AG10803 (cell line): ENCODE measurements at places on chromosomes 1 and 21.

GRCh38 chr1:184457500-184457899 lies 70.7 kb downstream of the C1orf21 start:
- peak; percentile 68 for DNase-seq

GRCh38 chr1:13825033-13825432 lies 125.0 kb downstream of the PRDM2 start:
- peak; percentile 12 for DNase-seq

- DNase-seq: peak; percentile 49
Observed at GRCh38 chr1:99264201-99265021, at the start of gene PLPPR4. Gene PLPPR4, plus strand, starts transcription at chr1:99264492. Its CDS starts 102 bp downstream, at chr1:99264594.

DNA sequence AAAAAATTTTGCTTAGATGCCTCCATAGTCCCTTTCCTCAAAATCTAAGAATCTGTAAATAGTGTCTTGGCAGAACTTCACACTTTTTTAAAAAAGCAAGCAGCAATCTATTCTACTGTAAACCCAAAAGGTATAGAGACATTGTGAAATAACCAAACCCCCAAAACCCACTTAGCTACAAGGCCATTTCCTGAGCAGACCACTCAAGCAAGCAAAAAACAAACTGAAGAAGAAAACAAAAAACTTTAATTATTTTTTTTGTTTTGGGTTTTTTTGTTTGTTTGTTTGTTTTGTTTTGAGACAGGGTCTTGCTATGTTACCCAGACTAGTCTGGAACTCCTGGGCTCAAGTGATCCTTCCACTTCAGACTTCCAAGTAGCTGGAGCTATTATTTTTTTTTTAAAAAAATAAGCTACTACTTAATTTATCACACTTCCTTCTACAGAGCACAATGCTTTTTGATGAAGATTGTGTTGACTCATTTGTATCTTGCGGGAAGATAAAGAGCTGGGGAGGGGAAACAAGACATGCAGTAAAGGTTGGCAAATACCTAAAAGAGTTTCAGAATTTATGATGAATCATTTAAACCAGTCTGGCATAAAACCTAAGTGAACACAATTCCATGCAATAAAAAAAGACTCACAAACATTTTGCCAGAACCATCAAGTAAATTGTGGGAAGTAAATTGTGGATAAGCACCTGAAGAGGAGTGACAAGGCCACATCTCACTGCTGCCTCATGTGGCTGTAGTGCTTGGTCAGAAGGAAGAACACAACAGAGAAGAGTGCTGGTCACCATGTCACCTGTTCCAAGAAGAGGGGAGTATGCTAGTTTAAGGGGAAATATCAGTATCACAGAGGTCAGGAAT lies 2.7 kb upstream of the PTPN22 start:
- peak; percentile 11 for DNase-seq

DNA sequence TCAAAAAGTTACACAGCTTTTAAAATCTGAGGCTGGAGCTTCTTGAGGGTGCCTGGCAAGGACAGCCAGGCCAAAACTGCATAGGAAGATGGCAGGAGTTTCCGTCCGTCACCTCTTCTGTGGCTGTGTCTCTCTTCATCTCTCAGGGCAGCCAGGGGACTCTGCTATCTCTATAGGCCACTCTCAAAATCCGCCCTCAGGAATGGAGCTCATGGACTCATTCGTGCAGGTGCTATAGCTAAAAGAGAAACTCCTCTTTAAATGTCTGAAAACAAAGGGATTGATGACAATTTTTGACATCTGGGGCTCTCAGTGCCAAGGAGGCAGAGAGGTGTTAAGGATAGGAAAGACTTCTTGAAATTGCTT lies 27.2 kb downstream of the OVAAL start:
- DNase-seq: no peak

DNA sequence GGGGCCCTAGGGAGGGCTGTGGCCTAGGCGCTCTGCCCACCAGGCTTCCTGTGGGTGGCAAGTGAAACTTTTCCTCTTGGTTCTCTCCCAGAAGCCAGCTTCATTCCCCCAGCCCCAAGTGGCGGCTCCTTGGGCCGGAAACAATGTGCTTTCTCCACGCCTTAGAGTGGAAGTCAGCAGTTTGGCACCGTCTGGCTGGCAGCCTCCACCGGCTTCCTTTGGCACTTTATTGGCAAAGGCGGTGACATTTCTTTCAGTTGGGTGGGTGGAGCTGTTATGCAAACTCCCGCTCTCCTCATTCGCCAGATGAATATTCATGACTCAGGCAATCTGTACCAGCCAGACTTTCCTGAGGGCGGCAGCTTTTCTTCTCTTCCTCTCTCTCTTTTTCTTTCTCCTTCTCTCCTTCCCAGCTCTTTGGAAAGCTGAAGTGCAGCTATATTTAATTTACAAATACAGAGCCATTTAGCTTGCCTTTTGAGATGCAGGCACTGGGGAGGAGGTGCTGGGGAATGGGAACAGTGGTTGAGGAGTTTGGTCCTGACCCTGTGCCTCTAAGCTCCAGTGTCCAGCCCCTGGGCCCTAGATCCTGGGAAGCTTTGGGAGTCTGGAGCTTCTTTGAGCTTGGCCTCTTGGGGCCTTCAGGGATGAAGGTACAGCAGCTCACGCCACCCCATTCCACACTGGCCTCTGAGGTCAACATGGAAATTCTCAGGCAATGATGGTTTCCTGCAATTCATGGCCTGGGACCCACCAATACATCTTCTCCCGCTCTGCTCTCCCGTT lies 67.8 kb upstream of the POU3F1 start:
- peak; percentile 53 for DNase-seq

GRCh38 chr1:41713557-41714327 lies 205.0 kb downstream of the HIVEP3 start:
- DNase-seq: peak; percentile 77

DNA sequence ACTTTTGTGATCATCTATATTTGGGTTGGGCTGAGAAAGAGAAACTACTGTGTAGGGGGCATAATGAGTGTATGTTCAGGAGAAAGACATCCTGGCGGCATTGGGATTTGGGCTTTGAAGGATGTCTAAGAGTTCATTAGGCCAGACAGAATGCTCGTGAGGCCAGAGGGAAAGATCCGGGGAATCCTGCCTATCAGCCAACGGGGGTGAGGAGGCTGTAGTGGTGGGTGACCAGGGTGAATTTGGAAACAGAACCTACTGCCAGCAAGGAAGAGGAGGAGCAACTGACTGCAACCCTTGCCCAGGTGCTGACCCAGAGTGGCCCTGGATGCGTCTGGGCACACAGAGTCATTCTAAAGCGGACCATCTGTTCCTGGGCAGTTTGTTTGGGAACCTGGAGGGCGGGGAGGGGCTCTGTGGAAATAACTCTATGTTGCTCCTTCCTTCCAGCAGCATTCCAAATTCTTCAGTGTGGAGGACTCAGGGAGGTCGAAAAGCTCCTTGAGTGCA lies 56.9 kb upstream of the ECE1 start:
- no peak for DNase-seq

GRCh38 chr1:192573499-192573898 lies 2.1 kb upstream of the RGS1 start:
- peak; percentile 46 for DNase-seq

DNA sequence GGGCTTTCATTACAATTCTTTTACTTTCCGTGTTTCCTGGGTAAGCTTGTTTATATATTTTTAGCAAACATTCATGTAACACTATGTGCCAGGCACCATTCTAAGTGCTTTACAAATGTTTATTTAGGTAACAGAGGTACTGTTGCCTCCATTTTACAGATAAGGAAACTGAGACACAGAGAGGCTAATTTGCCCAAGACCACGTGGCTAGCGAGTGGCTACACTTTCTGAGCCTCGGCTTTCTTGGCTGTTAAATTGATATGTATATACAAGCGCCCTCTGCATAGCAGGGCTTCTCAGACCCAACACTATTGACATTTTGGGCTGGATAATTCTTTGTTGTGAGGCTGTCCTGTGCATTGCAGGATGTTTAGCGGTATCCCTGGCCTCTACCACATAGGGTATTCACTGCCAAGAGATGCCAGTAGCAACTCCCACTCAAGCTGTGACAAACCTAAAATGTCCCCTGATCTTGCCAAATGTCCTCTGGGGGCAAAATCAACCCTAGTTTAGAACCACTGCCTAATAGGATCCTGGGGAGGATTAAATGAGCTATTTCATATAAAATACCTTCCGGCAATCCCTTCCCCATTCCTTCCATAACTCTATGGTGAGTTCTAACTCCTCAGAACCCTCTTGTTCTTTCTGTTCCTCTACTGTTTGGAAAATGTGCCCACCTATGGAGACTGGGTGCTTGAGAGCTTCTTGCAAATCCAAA lies 17.2 kb upstream of the ID3 start:
- DNase-seq: no peak

GRCh38 chr1:8913457-8913856 lies 32.2 kb upstream of the CA6 start:
- DNase-seq: no peak

- no peak for DNase-seq
Observed at GRCh38 chr1:36816348-36816747, 218.0 kb downstream of the GRIK3 start.

GRCh38 chr1:218299416-218299815 lies 14.3 kb downstream of the RRP15 start:
- DNase-seq: peak; percentile 69

GRCh38 chr21:26948194-26948593 lies 18.7 kb downstream of the ADAMTS5 start:
- DNase-seq: no peak

DNA sequence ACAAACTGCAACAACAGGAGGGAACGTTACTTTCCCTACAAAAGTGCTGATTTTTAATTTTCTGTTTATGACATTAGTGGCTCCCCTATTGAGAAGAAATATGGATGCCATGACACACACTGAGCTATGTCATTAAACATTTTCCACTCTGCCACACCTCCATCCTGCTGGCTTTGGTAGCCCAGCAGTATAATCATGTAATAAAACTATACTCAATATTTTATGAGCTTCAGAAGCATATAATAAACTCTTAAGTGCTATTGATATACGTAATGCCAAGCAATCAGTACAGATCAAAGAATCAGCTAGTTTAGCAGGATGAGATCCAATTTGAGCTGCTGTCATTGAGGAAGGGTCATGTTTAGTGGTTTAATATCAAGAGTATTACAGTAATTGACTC lies 141.3 kb upstream of the LRRC7 start:
- DNase-seq: no peak

- no peak for DNase-seq
Observed at GRCh38 chr1:206422525-206422924, 47.8 kb upstream of the IKBKE start.

GRCh38 chr21:17738176-17738953 lies 80.8 kb downstream of the C21orf91 start:
- DNase-seq: no peak

- peak; percentile 46 for DNase-seq
Observed at GRCh38 chr1:15966081-15966955, 9.6 kb downstream of the ZBTB17 start.

DNA sequence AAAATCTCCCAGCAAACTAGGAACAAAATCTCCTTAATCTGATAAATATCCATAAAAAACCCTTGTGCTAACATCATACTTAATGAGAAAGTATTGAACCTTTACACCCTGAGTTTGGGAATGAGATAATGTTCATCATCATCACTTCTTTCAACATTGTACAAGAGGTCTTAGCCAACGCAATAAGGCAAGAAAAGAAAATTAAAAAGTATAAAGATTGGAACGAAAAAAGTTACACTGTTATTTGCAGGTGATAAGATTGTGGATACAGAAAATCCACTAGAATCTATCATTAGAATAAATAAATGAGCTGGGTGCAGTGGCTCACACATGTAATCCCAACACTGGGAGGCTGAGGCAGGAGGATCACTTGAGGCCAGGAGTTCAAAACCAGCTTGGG lies 76.7 kb downstream of the UBR4 start:
- DNase-seq: no peak

GRCh38 chr1:193069748-193070385 lies 10.5 kb downstream of the RO60 start:
- peak; percentile 11 for DNase-seq

DNA sequence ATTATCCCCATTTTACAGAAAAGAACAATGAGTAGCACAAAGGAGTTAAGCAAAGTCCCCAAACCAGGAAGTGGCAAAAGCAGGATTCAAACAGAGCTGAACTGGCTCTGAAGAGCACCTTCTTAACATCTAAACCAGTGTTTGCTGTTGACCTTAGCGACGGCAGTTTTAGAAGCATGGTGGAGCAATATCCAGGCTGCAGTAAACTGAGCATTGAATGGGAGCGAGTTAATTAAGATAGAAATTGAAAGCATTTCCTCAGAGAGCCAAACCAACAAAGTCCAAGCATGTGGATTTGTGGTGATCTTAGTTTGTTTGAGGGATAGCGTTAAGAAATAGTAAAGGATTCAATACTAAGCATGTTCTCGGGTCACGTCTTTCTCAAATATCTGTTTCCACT lies 13.4 kb upstream of the ZNF281 start:
- DNase-seq: no peak

- no peak for DNase-seq
Observed at GRCh38 chr1:219903353-219903871, 24.9 kb downstream of the SLC30A10 start.

- DNase-seq: peak; percentile 68
Observed at GRCh38 chr1:246907472-246907871, 24.3 kb downstream of the AHCTF1 start.

DNA sequence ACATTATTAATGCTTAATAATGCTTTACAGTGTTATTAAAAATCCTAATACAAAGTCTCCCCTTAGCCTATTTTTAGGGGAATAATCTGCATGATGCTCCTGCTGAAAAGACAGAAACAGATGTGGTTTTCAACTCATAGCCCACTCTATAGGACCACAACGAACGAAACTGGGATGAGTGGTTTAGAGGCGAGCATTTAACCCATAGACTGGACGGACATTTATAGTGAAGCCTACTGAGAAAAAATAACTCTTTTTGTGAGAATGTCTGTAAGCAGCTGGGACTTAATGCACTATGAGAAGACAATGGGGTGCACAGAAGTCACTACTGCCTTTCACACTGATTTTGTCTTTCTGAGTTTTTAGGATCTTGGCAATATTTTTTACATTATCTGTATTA lies 1599.6 kb upstream of the B3GALT2 start:
- DNase-seq: no peak

DNA sequence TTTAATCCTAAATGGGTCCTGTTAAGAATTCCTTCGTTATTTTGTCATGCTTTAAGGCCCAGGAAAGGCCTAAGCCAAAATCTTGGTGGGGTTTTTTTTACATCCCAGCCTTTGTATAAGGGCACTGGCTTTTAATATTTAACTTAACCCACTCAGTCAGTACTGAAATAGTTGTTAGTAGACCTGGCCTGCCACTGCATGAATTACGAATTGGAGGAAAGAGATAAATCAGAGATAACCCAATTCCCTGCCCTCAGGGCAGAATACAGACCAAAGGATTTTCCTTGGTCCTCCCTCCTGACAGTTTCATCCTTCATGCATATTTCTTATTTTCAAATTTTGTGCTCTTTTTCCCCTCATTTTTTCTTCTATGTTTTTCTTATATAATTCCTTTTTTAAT lies 193.0 kb downstream of the FASLG start:
- DNase-seq: no peak

- DNase-seq: no peak
Observed at GRCh38 chr1:199843861-199844260, 183.6 kb upstream of the NR5A2 start.

- DNase-seq: no peak
Observed at GRCh38 chr21:17782051-17782450, 37.1 kb downstream of the C21orf91 start.

GRCh38 chr1:184792450-184792969 lies 37.9 kb upstream of the EDEM3 start:
- peak; percentile 99 for DNase-seq
